ENCODE measurements at places on chromosomes 2 and 18.
A peak's percentile ranks its signal among the peaks of the same experiment; 100 is the strongest.

- no peak for DNase-seq
These were observed 93.4 kb upstream of the TGIF1 start for GRCh38 chr18:3356614-3357013.

DNA sequence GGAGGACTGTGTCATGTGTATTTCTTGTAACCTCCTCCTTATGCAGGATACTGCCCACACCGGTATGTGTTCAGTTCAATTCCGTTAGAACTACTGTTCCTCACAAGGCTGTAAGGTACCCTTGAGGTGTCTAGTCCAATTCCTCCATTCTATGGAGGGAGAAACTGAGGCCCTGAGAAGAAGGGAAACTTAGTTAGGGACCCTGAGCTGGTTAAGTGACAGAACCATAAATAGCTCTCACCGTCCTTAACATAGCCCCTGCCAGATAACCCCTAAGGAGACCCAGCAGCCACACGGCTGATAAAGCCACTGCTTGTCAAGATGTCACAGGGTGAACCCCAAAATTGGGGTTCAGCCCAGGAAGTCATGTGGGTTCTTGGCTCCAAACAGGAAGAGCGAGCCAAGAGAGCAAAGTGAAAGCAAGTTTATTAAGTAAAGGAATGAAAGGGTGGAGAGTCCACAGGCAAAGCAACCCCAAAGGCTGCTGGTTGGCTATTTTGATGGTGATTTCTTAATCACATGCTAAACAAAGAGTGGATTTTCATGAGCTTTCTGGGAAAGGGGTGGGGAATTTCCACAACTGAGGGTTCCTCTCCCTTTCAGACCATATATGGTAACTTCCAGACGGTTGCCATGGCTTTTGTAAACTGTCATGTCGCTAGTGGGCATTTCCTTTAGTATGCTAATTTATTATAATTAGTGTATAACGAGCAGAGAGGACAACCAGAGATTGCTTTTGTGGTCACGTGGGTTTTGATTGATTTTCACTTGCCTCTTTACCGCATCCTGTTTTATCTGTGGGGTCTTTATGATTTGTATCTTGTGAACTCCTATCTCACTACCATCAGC lies 83.4 kb upstream of the RTN4 start:
- peak; percentile 79 for DNase-seq

- no peak for DNase-seq
These were observed 595 bp upstream of the HDHD2 start for GRCh38 chr18:47150824-47151366.

DNA sequence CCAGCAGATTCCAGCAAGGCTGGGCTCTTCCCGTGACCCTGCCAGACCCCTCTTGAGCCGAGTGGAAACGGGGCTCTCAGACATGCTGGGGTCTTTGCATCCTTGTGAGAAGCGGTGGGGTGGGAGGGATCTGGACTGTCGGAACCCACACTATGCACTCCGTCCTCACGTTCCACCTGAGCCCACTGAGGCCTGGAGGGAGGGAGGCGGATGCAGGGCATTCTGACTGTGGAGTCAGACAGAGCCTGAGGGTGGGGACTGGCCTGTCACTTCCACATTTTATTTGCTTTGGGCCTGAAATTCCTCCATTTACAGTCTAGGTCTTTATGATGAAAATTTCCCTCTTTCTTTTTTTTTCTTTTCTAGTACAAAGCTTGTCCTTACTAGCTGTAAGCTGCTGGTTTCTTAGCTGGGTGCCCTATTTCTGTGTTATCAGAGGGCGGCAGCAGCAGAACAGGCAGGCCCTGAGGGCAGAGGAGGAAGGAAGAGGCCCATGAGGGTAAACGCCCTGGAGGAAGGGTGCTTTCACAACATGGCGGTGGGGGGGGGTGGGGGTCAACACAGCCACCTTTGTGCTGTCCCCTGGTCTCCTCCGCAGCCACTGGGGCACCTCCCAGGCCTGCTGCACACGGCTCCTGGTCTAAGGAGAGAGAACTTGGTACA lies 373.5 kb upstream of the MYT1L start:
- no peak for DNase-seq

- no peak for DNase-seq
These were observed 294.0 kb downstream of the RIT2 start for GRCh38 chr18:42821492-42821891.

DNA sequence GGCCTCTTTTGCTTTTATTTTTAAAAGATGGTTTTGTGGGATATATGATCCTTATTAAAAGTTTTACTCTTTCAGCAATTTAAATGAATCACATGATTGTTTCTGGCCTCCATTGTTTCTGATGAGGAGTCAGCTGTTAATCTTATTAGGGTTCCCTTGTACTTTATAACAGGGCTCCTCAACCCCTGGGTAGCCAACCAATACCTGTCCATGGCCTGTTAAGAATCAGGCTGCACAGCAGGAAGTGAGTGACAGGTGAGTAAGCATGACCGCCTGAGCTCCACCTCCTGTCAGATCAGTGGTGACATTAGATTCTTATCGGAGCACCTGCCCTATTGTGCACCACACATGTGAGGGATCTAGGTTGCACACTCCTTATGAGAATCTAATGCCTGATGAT lies 45.1 kb upstream of the FAM98A start:
- DNase-seq = no peak
